ENCODE measurements at places on chromosomes 16 and 17. TPM values are rescaled to one million over a fixed set of nuclear protein-coding genes. Genes with fewer than 3 reads are reported as not detected.

Gene ADGRG1
- 2.6 TPM for polyA plus RNA-seq

DNA sequence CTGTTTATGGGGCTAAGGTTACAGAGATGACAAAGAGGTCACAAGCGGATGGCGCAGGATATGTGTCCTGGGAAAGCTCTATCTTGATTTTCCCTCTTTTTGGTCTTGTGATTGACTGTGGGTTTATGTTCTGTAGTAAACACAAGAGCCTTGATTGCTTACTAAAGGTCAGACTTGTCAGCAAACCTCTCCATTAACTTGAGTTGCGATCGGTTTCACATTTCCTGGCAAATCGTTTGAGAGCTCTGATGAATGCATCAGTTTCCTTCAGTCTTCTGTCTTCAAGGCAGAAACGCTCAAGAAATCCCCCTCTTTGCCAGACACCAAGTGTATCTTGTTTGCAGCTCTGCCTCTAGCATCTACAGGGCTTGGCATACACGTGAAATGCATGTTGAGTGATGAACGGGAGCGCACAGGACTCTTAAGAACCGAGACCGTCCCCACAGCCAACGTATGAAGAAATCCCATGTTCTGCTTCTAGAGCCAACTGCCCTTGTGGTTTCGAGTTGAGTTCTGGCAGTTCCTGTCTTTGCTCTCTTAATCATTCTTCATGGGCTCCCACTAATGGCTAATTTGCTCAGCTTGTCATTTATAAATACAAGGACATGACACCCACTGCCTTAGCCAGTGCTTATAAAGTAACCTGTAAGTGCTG lies 143.3 kb downstream of the PITPNC1 start:
- H3K4me3 ChIP-seq = no peak overlapping the region
- no peak for DNase-seq

DNA sequence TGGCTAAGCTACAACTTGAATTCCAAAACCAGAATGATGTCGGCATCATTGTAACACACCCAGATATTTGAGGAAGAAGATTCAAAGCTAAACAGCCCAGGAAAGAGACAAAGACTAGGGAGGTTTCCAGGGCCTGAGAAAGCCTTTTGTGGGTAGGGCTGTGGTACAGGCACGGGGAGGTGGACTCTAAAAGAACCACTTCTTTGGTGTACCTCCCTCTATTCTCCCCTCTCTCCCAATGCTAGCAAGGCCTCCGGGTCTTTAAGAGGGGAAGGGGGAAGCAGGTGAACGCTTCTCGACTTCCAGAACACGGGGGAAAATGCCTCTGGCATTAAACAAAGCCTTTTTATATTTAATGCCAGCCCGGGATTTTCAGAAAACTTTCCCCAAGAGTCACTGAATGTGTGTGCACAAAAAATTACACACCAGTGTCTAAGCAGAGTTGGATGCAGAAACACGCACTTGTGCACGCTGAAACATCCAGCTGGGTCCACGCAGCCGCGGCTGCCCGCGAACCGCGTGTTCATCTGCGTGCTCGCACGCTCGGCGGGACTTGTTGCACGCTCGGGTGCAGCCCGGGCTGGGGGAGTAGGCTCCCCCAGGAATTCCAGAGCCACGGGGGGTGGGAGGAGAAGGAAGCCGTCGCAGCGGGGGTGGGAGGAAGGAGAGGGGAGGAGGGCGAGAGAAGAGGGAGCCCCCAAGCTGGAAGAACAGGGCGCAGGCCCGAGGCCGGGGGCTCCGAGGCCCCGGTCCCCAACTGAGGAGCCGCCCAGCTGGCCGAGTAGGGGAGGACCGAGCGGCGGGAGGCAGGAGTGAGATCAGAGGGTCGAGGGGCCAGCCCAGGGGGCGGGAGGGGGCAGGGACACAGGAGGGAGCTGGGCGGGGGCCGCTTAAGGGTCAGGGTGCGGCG lies 20.1 kb upstream of the ZNF423 start:
- no peak overlapping the region for H3K27ac ChIP-seq
- H3K4me1 ChIP-seq = no peaks in the 10 kb centered on the region
- DNase-seq = no peak

Gene SYNGR3
- 10.7 TPM for polyA plus RNA-seq

GRCh38 chr17:45705123-45706009 lies 78.8 kb upstream of the CRHR1 start:
- no peak overlapping the region for H3K27ac ChIP-seq
- no peak overlapping the region for H3K4me3 ChIP-seq
- DNase-seq = no peak
- no peaks in the 10 kb centered on the region for H3K4me1 ChIP-seq

Gene FAM117A
- 7.8 TPM for polyA plus RNA-seq

GRCh38 chr17:83004791-83005380 lies 74.5 kb upstream of the METRNL start:
- no peaks in the 10 kb centered on the region for H3K4me1 ChIP-seq
- H3K4me3 ChIP-seq = no peak overlapping the region
- H3K27ac ChIP-seq = no peak overlapping the region
- peaks cover 14% of the 10 kb centered on the region for H3K36me3 ChIP-seq

DNA sequence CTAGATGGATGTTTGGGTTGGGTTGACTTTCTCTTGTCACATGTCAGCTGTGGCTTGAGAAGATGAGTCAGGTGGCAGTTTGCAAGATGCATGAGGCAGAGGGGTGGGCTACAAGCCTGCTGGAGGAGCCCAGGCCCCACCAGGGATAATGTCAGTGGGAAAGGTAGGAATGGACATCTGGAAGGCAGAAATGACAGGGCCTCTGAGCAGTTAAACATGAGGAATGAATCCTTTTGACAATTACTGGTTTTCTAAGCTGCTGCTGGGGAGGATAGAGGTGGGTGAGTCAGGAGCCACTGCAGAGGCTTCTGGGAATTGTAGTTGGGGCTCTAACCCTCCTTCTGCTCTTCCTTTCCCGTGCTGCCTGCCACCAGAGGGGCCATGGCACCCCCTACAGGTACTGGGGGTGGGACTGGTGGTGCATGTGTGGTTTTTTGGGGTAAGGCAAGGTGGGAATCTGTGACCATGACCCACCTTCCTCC lies 15.7 kb downstream of the SLC52A1 start:
- H3K27ac ChIP-seq = no peak overlapping the region
- no peaks in the 10 kb centered on the region for H3K27me3 ChIP-seq
- DNase-seq = peak; percentile 54
- no peaks in the 10 kb centered on the region for H3K4me1 ChIP-seq
- no peak overlapping the region for H3K4me3 ChIP-seq

GRCh38 chr16:2226918-2227317 lies 3.5 kb downstream of the E4F1 start:
- H3K27me3 ChIP-seq = no peaks in the 10 kb centered on the region
- peaks cover 4% of the 10 kb centered on the region for H3K4me1 ChIP-seq
- no peak overlapping the region for H3K4me3 ChIP-seq
- no peak overlapping the region for H3K27ac ChIP-seq
- DNase-seq = no peak

Measured in SK-N-SH (cell line).